Effector CD4-positive, alpha-beta T cell (primary cell): ENCODE measurements at places on chromosomes 11 and 22.

GRCh38 chr11:36292311-36292722 is 3.1 kb upstream of the COMMD9 start:
- no peak for DNase-seq

GRCh38 chr11:72083414-72083813 is 2.8 kb downstream of the LRRC51 start:
- DNase-seq, result no peak

GRCh38 chr11:121688055-121688491 is 235.3 kb upstream of the SORL1-AS1 start:
- no peak for DNase-seq

DNA sequence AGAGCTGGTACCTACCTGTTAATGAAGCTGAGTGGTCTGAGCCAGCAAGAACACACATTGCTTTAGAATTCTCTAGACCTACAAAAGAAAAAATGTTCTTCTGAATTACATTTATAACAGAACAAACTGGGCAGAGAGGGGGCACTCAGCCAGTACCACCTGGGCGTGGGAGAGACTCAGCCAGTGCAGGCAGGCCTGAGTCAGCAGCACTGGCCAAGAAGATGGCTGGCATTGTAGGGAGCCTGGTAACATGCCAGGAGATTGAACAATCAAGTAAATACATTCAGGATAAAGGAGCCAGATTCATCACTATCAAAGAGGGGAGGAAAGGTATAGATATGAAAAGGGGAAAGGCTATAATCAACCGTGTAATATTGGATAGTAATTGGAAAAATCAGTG is 19.9 kb downstream of the SERGEF start:
- DNase-seq, result no peak

DNA sequence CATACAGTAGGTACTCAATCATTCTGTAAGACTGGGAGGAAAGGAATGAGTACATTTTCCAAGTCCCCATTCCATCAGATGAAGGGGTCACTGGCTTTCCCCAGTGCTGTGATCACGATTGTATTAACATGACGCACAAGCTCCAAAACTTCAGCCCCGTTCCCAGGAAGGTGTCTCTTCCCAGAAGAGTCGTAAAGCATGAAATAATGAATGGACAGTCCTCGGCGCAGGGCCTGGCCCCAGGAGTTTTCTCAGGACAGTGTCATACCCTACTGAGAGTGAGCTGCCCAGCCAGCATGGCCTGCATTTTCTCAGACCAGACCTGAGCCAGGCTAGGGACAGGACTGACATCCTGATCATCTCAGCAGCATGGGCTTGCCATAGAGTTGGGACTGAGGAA is 80.7 kb downstream of the PARVA start:
- no peak for DNase-seq

GRCh38 chr11:114564831-114565230 is 5.2 kb upstream of the NXPE1 start:
- DNase-seq, result no peak

DNA sequence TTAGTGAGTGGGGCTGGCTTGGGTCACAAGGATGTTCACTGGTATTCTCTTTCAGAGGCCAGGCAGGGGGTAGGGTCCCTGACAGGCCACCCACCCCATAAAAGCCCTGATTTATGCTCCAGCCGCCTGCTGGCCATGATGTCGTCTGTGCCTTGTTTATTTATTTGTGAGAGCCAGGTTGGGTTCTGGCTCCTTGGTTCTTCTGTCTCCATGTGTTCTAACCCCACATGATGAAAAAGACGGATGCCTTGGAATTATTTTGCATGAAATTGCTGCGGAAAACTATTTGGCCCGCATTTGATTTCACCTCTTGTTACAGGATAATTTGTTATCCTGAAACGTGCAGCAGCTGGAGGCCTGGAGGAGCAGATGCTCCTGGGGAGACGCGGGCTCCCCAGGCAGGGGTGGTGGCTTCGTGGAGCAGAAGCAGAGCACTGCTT is 46.3 kb upstream of the WNT11 start:
- DNase-seq, result no peak
